ENCODE measurements at places on chromosomes 11 and 22.

DNA sequence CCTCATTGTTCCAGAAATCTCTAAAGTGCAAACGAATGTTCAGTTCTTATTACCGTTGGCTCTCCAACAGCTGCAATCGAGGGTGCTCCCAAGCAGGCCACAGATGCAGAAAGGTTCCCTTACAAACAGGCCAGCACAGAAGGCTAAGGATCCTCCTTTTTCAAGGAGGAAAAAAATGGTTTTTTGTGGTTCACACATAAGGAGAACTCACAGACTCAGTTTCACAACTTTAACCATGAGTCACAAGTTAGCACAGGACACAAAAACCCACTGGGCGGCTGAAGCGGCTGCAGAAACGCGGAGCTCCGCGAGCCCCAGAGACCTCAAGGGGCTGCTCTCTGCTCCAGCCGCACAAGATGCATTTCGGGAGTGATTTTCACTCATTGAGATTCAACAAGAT lies 98.2 kb upstream of the PRR5 start:
- DNase-seq: no peak

- DNase-seq: peak; percentile 76
Measured at GRCh38 chr11:64859542-64860414, 15.3 kb upstream of the CDC42BPG start.

DNA sequence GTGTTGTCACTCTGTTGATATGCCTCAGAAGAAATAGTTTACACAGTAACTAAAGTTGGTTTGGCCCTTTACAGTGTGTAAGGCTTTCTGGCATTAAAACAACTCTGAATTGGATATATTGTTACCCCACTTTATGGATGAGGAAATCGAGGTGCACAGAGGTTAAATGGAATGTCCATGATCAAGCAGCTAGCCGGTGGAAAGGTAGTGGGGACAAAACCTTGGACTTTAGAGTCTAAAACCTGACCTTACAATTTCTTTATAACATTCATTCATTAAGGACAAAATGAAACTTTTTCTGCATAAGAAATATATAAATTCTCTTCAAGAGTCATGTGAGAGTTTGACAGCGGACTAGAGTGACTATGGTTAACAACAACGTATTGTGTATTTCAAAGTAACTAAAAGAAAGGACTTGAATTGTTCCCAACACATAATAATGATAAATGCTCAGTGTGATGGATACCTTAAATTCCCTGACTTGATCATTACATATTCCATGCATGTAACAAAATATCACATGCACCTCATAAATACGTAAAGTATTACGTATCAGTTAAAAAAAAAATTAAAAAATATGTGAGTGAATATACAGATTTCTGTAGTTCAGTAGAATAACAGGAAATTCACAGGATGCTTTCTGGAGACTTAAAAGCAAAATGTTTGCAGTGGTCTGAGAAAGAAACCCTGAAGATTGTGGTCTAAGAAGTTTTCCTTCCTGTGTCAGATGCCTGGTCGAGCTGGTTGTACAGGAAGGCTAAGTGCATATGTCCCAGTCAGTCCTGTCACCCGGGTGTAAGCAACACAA lies 51.0 kb downstream of the TEAD1 start:
- DNase-seq: no peak

DNA sequence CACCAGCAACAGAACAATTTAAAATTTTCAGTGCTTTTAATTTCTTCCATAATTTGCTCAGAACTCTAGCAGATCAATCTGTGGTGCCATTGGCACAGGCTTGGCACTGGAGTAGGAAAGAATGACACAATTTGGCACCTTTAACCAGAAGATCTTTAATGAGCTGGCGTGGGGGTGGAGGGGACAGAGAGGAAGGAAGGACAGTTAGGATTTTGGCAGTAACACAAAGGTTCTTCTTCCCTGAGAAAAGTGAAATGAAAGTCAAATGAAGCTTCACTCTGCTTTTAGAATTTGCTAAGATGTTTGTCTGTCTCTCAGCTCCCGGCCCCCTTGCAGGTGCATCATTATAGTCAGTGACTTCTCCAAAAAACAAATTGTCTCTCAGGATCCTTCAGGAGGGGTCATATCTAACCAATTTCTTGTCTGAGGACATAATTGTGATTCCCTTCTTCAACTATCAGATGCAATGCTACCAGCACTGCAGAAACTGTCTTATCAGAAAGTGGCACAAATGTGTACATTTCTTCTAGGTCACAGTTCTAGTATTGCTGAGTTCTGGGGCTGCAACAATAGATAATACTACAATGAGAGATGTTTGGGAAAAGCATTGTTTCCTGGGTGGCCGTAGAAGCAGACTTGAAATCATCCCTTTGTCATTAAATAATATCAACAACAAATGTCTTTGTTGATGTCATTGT lies 66.8 kb downstream of the CSTPP1 start:
- DNase-seq: peak; percentile 30

DNA sequence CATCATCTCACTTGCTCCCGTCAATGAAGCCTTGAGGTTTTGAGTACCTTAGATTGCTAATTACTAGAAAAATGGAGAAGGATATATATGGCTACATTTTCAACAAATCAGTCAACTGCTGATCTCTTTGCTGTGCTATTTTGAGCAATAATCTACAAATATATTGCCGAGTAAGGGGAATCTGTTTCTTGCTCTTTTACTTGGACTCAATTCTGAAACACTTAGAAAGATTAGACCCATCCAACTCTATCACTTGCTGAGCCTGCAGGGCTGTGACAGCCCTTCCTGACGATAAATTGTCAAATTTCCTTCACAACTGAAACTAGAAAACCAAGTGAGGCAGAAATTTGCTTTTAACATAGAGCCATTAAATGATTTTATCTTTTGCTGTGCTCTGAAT lies 16.9 kb downstream of the FEZ1 start:
- no peak for DNase-seq

All from activated naive CD8-positive, alpha-beta T cell treated with anti-CD3 and anti-CD28 coated beads for 36 hours (primary cell).